ENCODE measurements at places on chromosomes 7 and 10.

- DNase-seq, result no peak
Observed at GRCh38 chr10:4344492-4344994, 481.5 kb upstream of the AKR1E2 start.

DNA sequence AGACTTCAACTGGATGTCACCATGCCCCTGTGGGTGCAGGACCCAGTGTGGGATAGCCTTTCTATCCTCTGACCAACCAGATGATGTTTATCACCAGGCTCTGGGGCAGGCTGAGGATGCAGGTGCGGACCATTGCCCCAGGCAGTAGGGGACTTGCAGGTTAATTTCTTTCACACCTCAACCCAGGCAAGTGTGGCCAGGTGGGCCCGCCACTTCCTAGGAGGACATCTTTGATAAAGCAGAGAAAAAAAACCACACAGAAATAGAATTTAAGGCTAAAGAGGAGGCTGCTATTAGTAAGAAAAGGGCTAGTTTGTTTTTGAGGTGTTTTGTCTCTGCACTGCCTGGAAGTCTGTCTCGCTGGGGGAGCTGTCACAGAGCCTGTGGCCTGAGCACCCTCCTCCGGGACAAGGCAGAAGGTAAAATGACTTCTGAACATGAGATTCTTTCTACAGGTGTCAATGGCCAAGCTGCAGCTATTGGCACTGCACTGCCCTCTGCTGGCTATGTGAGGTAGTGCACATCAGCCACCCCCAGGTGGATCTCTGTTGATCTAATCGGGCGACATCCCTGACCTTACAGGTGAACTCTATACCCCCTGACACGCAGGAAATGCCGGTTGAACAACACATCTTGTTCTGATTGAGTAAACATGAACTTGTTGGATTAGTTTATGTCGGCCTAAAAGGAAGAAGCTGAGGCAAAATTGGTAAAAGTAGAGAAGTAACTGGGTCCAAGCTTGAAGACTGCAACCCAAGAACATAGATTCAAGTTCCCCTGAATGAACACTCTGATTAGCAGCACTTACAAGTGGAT, 21.0 kb downstream of the UPP1 start:
- no peak for DNase-seq

DNA sequence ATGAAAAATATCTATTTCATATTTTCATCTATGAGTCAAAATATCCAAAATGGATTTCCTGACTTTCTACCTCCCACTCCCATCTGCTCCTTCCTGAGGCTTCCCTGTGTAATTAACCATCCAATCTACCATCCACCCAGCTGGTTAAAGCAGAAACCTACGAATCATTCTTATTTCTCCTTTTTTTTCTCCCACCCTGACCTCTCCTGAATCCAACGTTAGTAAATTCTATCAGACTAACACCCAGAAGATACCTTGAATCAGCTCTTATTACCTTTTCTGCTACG, 3.7 kb upstream of the LIPF start:
- DNase-seq, result no peak

- DNase-seq, result no peak
Observed at GRCh38 chr10:1402016-1402770, 335.1 kb downstream of the ADARB2 start.
